Fibroblast of pulmonary artery (primary cell): ENCODE measurements at places on chromosomes 7 and 10.

GRCh38 chr7:30986738-30987137 is 23.0 kb downstream of the GHRHR start:
- no peak for DNase-seq

DNA sequence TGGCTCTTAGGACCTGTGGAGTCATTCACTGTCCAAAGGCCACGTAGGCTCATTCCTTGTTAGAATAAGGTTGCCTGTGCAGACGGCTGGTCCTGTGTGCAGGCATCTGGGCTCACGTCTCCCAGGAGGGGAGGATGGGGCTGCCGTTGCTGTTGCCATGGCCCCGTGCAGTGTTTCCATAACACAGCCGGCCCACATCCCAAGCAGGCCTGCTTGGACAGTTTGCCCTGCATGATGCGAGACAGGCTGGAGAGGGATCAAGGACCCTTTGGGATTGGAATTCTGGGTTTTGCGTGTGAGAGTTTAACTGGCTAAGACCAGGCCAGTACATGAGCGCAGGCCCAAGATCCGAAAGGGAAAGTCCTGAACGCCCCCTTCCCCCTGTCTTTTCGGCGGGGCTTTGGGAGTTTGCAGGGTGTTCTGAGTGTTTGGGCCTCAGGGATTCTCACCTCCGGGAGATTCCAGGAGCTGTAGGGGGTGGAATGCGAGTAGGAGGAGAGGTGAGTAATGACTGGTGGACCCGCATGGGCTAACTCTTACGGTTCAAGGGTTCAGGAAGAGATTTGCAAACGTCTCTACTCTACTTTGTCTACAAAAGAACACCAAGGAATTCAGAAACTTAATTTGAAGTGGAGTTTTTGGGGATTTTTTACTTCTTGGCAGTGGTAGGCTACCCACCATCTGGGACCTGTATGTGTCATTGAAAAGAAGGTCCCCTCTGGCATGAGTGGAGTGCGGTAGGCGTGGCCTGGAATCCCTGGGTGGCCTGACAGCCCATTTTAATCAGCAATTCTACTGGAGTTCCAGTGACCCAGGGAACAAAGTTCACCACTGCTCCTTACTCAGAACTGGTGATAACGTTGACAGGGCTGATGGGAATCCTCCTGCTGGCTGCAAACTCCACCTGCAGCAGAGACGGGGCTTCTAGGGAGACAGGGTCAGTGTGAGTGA is 125.4 kb downstream of the ITIH5 start:
- DNase-seq: peak; percentile 45

- no peak for DNase-seq
Measured at GRCh38 chr10:20142311-20142710, 326.1 kb downstream of the PLXDC2 start.

DNA sequence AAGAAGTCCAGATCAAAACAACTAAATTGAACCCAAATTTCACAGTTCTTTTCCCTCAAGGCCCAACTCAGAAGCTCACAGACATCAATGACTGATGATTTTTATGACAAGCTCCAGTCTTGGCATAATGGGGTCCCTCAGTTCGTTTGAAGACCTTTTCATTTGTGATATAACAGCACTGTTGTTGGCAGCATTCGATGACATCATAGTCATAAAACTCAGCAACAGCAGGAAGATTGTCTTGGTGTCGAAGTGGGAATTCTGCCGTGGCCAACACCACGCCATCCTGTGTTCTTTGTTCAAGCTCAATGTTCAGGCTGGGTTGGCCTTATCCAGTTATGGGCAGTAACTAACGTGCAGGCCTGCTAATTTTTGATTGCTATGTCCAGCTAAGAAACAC is 261.7 kb downstream of the C7orf25 start:
- DNase-seq: no peak

DNA sequence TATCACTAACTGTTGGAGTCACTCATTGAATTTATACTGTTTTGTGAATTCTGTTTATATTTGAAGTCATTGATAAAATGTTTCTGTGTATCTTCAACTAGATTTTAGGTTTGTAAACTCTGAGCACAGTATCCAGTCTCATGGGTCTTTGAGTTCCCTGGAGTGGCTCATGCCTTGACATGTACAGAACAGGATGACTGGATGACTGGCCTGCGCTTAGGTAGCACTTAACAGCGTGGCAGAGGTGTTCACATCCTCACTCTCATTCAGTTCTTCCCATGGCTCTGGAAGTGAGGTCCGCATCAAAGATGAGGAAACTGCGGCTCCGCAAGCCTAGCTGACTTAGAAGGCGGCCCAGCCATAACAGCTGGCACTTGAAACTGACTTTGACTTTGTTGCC is 576.9 kb downstream of the SUGCT start:
- DNase-seq: no peak
